ENCODE measurements at places on chromosomes 2 and 18.
A peak's percentile ranks its signal among the peaks of the same experiment; 100 is the strongest.

GRCh38 chr2:176508984-176509740 is 239.9 kb downstream of the MTX2 start:
- no peak for DNase-seq

DNA sequence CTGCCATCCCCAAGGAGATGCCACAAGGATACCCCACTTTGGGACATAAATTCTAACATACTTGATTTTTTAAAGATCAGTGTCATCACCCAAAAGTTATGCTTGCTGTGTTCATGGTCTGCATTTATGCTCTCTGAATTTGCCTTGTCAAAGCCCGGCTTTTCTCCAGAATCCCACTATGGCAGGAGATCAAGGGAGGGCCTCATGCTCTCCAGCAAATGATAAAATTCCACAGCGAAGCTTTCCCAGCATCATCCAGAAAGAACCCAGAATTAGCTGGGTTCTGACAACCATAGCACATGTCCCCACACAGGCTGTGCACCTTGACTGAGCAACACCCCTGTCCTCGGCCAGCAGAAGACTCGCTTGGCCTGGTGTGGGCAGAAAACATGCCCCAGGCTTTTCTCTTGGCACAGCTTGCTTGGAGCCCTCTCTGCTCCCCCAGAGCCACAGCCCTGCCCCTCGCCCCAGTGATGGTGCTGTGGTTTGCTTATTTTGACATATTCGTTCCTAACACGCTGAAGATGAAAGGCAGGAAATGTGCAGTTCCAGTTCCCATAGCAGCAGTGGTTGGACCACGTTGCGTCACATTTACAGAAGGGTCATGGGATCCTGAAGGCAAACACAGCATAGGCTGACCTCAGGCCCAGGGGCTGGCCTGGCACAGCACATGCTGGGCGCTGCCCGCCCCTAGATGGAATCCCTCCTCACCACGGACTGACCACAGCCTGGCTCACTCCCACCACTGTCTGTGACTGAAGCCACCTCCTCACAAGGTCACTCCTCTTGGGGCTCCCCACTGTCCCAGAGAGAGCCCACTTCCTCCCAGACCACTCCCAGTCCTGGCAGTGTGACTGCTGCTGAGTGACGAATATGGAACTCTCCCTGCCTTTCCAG is 14.1 kb upstream of the CHRNA1 start:
- peak; percentile 92 for DNase-seq

DNA sequence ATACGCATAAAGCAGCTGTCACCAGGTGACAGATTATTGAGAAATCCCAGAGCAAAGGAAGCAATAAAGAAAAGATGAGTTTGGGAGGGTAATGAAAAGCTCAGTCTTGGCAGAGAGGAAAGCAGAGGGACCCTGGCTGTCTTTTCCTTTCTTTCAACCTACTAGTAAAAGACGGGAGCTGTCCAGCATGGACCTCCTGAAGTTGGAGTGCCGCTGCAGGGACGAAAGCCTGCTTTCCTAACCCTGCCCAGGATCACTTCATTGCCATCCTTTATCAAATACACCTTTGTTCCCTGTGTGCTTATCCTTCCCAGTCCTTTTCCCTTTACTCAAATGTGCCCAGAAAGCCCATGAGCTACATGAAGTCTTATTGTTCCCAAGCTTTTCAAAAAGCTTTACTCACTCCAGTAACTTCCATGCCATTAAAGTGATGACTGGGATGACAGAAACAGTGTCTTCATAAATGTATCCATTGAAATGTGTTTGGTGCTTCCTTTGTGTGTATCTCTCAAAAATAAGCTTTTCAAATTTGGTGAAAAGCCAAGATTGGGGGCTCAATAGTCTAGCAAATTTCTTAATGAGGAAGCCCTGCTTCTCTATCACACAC is 3.7 kb upstream of the SPR start:
- DNase-seq: peak; percentile 55

DNA sequence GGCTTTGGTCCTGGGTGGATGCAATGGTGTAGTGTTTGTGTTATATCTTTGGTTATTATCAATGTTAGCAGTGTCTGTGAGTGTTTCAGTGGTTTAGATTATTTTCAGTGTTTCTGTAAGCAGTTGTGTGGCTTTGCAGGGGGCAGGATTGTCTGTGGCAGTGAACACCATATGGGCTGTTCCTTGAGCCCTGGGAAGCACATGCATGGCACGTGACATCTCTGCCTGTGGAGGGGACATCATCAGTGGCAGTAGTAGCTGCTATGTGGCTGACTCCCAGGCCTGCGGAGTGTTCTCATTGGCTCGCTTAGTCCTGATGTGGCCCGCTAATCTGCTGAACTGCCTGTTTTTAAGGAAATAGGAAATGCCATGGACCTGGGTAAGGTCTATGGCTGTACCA is 327.5 kb downstream of the GULP1 start:
- no peak for DNase-seq

GRCh38 chr2:56981554-56981953 is 797.8 kb downstream of the CCDC85A start:
- DNase-seq: no peak

DNA sequence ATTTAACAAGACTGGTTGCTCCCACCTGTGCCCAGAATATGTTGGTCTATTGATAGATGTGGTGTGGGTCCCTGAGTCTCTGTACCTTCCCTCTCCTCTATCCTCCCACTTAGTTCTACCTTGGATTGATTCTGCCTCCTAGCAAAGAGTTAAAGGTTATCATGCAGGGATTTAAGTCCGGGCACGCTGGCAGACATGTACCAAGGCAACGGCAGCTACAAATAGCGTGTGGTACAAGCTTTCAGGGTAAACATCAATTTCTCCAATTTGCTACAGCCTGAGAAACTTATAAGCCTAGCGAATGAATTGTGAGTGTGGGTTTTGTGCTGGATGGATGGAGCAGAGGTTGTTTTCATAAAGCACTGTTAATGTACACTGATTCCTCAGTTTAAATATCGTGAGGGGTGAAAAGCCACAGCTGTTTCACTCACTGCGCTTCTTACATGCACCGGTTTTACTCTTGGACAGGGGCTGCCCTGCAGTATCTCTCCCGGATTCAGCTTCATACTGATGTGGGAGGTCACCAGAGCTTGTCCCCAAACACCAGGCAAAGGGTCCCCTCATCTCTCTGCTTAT is 289.8 kb downstream of the ICOS start:
- DNase-seq: no peak

- no peak for DNase-seq
Observed at GRCh38 chr18:45139478-45139877, 458.8 kb downstream of the SETBP1 start.

- DNase-seq: no peak
Observed at GRCh38 chr2:23449413-23449812, 64.4 kb downstream of the KLHL29 start.

GRCh38 chr18:37553633-37554398 is 11.8 kb downstream of the CELF4 start:
- no peak for DNase-seq

GRCh38 chr2:205582366-205582765 is 99.9 kb upstream of the NRP2 start:
- no peak for DNase-seq

DNA sequence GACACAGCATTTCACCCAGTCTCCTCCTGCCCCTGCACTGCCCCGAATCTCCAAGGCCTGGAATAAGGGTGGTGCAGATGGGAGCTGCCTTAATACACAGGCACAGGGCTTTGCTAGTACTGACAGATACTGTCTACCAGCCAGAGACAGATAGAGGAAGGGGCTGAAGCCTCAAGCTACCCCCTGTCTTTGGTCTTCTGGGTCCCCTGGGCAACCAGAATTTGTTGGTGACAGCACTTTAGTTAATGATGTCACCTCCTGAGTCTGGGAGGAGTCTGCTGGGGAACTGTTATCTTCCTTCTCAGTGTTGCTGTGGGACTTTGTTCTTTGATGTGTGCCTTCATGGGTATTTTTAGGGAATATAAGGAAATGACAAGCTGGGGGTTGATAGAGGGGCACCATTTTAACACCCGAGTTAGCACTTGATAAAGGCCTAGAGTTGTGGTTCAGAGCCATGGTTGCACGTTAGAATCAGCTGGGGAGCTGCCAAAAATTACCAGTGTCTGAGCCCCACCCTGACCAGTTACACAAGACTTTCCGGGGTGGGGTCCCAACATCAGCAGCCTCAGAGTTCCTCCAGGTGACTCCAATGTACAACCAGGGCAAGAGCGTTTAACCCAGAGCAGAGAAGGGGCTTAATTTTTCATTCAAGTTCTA is 136.8 kb downstream of the SMAD7 start:
- DNase-seq: peak; percentile 83

DNA sequence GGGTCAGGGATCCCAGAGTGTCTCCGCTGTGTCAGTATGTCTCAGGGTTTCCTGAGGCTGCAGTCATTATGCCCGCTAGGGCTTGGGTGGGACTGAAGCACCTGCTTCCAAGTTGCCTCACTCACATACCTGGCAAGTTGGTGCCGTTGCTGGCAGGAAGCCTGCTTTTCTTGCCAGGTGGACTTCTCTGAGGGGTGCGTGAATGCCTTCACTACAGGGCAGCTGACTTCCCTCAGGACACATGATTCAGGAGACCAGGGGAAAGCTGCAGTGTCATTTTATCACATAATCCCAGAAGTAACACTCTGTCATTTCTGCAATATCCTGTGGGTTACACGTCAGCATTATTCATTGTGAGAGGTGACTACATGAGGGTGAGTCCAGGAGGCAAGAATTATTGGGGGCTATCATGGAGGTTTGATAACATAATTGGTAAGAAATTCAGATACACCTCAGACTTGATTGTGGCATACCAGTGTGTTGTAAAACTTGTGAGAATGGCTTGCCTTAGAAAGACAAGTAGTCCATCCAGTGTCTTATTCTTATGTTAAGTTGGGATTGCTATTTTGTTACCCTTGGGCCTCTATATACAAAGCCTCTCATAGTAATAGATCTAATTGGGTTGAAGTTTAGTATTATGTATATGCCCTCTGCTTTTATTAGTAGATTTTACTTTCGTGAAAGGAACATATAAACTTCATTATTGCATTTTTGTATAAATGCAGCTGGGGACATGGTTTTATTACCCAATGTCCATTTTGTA is 44.1 kb downstream of the NEDD4L start:
- DNase-seq: peak; percentile 88

- no peak for DNase-seq
Observed at GRCh38 chr2:172425336-172425735, 2.0 kb upstream of the ITGA6 start.

GRCh38 chr2:144256996-144257707 is 262.8 kb downstream of the ZEB2 start:
- no peak for DNase-seq

DNA sequence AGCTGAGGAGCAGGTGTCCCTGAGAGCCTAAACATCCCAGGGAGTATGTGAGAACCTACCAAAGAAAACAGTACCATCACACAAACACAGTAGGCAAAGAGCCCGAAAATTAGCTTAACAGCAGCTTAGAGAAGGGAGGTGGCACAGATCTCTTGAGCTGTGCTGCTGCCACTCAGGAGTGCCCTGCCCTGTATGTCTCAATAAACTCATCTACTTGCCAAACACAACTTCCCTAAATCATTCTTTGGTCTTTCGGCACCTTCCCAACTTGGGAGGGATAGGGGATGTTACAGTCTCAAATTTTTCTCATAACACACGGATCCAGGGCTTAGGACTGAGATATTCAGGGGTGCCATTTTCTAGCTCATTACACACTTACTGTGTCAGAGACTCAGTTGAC is 45.3 kb upstream of the C1D start:
- DNase-seq: no peak

- no peak for DNase-seq
Observed at GRCh38 chr2:1978706-1979105, 234.4 kb upstream of the PXDN start.

DNA sequence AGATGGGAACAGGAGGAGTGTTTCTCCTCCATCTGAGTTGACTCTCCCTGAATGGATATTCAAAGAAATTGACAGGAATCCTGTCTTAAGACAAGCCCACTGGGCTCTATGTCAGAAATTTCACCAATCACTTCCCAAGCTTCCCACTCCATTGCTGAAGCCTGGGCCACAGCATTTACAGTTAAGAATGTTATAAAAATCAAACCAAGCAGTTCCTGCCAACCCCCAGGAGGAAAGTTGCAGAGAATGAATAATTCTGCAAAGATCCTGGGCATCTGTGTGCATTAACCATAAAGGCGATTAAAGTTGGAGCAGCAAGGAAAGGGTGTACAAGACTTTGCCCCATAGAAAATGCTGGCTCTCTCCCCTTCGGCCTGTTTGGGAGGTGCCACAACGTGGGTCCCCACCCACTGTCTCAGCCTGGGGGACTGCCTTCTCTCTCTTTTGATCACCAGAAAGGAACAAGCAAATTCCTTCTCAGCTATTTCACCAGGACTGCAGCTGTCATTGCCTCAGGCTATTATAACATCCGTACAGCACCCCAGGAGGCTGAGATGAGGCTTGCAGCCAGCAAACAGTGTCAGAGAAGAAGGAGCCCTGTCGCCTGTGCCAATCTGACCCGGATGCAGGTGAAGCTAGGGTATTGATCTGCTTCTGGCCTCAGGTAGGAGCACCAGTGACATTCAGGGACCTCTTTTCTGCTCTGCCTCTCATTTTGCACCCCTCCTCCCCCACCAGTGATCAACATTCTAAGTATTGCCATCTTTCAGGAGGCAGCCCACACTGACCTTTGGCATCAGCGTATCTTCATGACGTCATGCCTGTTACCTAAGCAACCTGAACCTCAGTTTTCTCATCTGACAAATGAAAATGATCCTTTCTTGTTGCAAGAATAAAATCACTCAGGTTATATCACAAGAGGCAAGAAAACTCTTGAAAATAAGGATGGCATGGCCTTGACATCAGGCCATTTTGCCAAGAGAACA is 219.0 kb downstream of the SH3BP4 start:
- no peak for DNase-seq

DNA sequence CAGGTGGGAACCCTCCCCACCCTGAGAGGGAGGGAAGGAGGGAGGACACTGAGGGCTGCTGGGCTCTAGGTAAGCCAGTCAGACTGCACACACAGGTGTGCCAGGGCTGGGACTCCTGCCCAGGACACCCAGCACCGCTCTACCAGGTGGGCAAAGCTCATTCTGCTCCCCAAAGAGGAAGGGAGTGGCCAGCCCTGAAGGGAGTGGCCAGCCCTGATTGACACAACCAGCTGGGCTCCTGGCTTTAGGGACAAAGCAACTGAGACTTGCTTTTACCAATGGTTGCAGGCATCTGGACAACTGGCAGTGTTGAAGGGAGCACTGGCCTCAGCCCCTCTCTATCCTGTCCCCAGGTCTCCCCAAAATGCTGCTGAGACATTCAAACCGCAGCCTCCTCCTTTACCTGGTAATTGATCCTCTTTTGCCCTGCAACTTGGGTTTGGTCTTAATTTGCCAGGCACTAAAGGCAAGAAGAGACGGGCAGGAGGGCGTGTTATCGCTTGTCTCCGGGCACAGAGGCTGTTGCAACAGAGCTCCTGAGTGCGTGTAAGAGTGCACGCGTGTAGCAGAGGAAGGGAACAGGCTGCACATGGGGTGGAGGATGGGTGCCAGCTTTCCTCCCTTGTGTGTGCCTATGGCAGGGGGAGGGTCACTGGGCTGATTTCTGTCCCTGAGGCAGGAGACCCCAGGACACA is 14.5 kb upstream of the FOSL2 start:
- peak; percentile 65 for DNase-seq

DNA sequence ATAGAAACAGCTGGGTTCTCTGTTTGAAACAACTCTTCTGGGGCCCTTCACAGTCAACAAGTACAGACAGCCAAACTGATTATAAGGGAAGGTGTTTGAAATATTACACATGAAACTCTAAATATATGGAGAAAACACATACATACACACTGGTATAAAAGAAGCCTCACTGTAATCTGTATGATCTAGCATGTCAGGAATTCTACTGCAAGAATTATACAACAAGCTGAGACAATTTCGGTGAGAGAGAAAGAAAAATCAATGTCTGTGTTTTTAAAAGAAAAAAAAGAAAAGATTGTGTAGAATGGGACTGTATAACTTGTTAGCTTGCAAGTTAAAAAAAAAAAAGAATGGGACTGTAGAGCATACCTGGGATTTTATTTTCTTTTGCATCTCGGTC is 26.3 kb downstream of the IRS1 start:
- no peak for DNase-seq

All from common myeloid progenitor, CD34-positive (primary cell).